Stimulated activated CD4-positive, alpha-beta T cell treated with anti-CD3 and anti-CD28 coated beads, Interleukin-12 subunit alpha, Interleukin-12 subunit beta, amount 100 ng/mL, for 4 hours (primary cell): ENCODE measurements at places on chromosomes 6 and 20.
A peak's percentile ranks its signal among the peaks of the same experiment; 100 is the strongest.

DNA sequence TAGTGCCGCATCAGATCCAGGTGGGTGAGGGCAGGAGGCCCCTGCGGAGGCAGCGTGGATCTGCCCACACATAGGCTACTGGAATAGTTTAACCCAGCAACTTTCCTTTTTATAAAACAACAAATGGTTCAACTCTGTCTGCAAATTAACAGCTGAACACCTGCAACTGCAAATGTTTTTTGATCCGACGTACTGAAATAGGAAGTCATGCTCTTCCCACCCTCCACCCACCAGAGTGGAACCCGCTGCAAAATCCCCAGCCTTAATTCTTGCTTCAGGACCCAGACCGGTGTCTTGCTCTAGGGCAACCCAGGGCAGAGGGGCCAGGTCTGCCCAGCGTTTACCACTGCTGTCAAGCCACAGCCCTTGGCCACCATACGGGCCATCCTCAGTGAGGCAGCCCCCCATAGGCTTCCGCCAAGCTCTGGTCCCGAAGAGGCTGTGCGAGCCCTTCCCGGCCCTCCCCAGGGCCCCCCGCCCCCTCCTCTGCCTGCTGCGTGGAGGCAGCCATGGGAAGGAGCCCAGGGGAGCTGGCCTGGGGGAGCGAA lies 334.3 kb downstream of the ZFAND3 start:
- no peak for DNase-seq

- DNase-seq = no peak
Observed at GRCh38 chr6:147759093-147759492, 250.6 kb downstream of the SAMD5 start.

DNA sequence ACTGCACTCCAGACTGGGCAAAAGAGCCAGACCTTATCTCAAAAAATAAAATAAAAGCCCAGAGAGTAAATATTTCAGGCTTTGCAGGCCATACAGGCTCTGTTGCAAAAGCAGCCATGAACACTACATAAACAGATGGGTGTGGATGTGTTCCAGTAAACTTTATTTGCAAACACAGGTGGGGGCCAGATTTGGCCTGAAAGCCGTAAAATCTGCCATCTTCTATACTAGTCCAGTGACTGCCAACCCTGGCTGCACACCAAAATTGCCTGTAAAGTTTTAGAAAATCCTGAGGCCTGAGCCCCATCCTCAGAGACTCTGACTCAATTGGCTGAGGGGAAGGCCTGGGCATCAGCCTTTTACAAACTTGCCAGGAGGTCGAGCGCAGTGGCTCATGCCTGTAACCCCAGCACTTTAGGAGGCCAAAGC lies 103.6 kb downstream of the ZMYND8 start:
- DNase-seq = no peak

GRCh38 chr20:63177134-63177784 lies 38.7 kb downstream of the YTHDF1 start:
- peak; percentile 28 for DNase-seq

DNA sequence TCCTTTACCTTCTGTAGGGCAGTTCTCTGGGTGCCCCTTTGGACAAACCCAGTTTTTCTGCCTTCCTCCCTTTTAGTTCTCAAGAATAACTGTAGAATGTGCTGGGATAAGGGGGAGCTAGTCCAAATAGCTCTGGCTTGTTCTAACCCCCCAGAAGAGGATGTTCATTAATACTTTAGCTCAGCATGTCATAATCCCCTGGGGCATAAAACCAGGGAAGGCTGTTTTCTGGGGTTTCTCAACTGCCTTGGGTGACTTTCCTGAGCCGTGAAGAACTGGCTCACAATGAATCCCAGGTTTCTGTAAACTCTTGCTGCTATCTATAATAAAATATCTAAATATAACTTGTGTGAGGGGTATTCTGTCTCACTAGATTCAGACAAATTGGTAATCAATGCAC lies 44.5 kb upstream of the RNF217 start:
- no peak for DNase-seq

- no peak for DNase-seq
Observed at GRCh38 chr6:34383161-34383631, 9.3 kb downstream of the NUDT3 start.

- no peak for DNase-seq
Observed at GRCh38 chr6:144320741-144321140, 35.6 kb downstream of the UTRN start.

- no peak for DNase-seq
Observed at GRCh38 chr6:7180751-7181150, 73.0 kb downstream of the RREB1 start.

DNA sequence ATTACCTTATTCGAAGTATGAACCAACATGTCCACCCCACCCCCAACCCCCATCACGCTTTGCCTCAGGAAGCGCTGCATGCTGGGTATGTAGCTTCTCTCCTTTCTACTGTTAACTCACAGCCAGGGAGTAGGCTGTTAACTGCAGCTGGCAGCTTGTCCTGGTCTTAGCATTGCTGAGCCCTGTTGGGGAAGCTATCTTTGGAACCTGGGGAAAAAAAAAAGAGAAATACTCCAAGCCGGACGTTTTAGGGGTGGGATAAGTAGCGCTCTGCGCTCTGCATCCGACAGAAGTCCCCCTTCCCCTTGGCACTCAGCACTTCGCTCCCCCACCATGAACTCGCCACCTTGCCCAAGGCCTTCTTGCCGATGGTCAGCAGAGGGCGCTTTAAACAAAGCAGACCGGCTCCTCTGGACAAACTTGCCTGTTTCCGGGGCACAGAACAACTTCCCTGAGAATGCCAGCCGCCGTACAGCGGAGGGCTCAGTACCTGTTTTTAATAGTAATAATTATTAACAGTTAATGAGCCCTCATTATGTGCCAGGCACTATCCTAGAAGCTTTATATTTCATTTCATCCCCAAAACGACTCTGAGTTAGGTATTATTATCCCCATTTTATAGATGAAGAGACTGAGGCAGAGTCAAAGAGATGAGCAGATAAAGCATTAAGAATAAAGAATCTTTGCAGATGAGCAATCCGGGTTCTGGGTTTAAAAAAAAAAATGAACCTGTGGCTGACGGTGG lies 35.2 kb upstream of the MDFI start:
- DNase-seq = peak; percentile 62

DNA sequence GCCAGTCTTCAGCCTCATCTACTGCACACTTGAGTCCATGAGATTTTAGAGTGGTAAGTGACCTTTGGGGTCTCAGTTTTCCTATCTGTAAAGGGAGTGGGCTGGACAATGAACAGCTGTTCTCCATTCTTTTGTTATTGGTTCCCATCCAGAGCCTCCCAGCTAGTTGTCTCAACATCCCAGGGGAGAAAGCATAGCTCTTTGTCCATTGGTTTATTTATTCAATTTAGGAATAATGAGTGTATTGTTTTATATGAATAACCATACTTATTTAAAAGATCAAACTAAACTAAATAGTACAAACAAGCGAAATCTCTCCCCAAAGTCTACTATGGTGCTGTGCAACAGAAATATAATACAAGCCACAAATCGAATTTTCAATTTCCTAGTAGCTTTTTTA lies 13.7 kb downstream of the PIGT start:
- DNase-seq = no peak

DNA sequence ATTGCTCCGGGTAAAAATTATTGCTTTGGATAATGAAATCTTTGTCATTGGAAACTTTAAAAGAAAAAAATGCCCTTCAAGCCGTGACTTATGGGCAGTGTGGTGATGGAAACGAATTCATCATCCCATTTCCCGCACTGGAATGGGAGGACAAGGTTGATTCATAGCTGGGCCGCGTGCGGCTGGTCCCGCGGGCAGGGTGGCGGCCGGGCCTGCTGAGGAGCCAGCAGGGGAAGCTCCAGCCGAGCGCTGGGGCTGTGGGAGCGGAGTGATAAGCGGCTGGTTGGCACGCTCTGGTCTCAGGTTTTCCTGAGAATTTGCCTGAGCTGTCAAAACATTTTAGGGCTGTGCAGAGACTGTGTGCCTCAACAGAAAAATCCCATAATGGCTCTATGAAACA lies 351.7 kb downstream of the CDC5L start:
- DNase-seq = no peak
